ENCODE measurements at places on chromosomes 3 and 15. TPM values are rescaled to one million over a fixed set of nuclear protein-coding genes. Genes with fewer than 3 reads are reported as not detected.

DNA sequence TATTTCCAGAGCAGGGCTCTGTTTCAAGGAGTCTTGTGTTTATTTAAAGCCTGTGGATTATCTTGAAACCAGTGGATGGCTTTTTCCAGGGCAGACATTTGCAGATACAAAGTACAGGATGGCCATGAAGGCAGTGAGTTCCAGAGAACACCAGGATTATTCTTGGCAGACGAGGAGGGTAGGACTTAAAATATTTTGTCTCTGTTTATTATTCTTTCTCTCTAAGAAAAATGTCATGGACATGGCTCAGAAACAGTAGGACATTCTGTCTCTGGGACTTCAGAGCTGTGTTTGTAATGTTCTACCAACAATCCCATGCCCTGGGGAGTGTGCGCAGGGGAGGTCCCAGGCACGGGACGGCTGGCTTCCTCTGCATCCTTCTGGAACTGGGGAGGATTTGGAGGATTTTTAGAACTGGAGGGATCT lies 125.9 kb downstream of the ATP10A start:
- H3K4me3 ChIP-seq, result no peak overlapping the region
- no peak overlapping the region for H3K27ac ChIP-seq
- DNase-seq, result no peak

DNA sequence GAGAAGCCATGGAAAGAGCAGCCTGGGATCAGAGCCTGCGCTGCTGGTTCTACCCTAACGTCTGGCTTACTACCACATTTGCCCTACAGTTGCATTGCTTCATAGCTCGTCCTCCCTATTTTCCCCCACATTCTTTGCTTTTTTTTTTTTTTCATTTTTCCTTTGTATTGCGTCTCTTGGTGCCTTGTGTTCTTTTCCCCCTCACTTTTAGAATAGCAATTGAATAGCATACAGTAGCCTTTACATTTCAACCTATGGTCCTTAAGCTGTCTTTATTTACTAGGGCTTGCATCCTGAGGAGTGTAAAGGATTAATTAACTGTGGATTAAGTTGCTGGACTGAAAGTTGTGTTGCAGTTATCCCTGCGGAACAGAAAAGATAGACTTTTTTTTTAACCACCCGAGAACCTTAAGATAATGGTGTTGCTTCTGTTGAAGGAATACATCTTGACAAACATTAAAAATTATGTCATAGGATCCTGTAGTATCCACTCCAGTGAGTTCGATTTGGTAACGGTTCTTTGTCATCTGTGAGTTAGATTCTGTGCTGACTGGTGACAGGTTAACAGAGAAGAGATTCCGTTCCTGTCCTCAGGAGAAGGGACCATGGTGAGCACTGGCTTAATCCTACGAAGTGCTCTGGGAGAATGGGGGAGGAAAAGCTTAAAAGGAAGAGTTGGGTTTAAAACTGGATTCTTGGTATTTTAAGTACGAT lies 417.4 kb upstream of the NAALADL2 start:
- H3K27me3 ChIP-seq, result no peaks in the 10 kb centered on the region
- H3K27ac ChIP-seq, result peak overlapping the region; percentile 98
- H3K36me3 ChIP-seq, result no peaks in the 10 kb centered on the region
- peak overlapping the region; percentile 63 for H3K4me3 ChIP-seq
- DNase-seq, result no peak
- H3K4me1 ChIP-seq, result peaks cover 32% of the 10 kb centered on the region

MORC1 gene
- total RNA-seq, result not detected

DNA sequence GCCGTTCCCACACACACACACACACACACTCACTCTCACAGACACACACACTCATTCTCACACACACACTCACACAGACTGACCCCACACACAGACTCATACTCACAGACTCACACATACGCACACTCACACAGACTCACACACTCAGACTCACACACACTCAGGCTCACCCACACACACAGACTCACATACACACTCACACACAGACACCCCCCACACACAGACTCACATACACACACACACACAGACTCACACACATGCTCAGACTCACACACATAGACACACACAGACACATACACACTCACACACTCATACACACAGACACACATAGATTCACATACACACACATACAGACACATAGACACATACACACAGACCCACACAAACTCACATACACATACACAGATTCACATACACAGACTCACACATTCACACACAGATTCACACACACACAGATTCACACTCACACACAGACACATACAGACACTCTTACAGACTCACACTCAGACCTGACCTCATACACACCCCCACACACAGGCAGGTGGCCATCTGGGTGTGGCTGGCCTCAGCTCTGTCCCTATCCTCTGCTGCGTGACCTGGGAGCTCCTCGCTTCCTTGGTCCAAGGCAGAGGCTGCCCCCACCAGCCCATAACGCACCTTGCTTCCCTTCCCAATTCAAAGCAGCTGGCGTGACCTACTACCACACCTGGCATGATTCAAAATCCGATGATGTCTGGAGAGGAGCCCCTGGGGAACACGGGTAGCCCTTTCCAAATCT lies 1.9 kb downstream of the C3orf22 start:
- no peaks in the 10 kb centered on the region for H3K4me1 ChIP-seq
- H3K27me3 ChIP-seq, result no peaks in the 10 kb centered on the region
- H3K27ac ChIP-seq, result no peak overlapping the region
- no peak overlapping the region for H3K4me3 ChIP-seq
- H3K36me3 ChIP-seq, result no peaks in the 10 kb centered on the region
- DNase-seq, result no peak

DNA sequence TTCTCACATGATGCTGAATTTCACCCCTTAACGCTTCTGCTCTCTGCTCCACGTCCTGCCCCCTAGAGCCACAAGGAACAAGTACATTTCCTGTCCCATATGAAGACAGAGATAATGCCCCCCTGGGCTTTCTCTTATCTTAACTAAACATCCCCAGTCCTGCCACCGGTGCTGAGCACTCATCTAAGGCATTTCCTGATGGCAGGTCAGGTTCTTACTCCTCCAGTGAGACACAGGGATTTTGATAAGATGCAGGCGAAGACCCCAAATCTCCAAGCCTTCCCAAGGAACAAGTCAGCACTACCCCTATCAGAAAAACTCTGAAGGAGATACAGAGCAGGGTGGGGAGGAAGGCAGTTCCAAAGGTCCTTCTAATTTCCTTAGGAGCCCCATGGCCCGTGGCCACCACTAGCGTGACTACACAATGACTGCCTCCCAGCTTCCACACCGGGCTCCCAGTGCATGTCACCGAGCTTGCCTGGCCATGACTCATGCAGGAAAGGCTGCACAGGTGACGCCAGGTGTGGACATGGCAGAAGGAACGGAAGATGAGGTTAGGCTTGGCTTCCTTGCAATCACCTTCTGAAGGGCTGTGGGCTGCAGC lies 152.9 kb downstream of the XXYLT1 start:
- H3K27me3 ChIP-seq, result no peaks in the 10 kb centered on the region
- H3K4me3 ChIP-seq, result no peak overlapping the region
- no peaks in the 10 kb centered on the region for H3K36me3 ChIP-seq
- no peak overlapping the region for H3K27ac ChIP-seq
- DNase-seq, result no peak
- no peaks in the 10 kb centered on the region for H3K4me1 ChIP-seq

GABRR3 gene
- total RNA-seq, result not detected

GRCh38 chr15:70361891-70362290 lies 264.2 kb upstream of the TLE3 start:
- H3K4me3 ChIP-seq, result no peak overlapping the region
- no peaks in the 10 kb centered on the region for H3K36me3 ChIP-seq
- H3K27ac ChIP-seq, result no peak overlapping the region
- no peaks in the 10 kb centered on the region for H3K4me1 ChIP-seq

DNA sequence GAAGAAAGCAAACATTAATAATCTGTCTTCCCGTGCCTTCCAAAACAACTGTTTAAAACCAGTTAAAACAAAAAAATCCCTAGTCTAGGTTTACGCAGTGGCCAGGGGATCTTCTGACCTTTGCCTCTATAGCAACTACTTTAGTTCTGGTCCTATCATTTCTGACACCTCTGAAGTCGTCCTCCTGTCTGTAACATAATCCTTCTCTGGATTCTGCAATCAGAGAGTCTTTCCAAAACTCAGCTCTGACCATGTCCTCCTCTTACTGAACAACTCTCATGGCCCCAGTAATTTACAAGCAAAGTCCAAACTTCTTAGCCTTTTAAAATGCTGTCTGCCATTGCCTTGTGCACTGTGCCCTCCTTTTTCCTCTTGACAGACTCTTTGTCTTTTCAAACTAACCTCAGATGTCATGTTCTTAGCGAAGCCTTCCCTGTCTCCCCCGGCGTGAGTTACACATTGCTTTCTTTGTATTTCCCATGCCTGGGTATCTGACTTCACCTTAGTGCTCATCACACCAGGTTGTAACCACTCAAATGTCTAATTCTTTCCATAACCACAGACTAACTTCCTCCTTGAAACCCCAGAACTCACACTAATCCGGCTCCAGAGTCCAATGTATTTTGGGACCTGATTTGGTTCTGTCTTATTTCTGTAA lies 105.2 kb upstream of the BNIP2 start:
- DNase-seq, result no peak
- no peak overlapping the region for H3K27ac ChIP-seq
- no peaks in the 10 kb centered on the region for H3K36me3 ChIP-seq
- peaks cover 29% of the 10 kb centered on the region for H3K27me3 ChIP-seq

Measured in left lung (tissue), 14 donors.